ENCODE measurements at places on chromosomes 2 and 18. TPM values are rescaled to one million over a fixed set of nuclear protein-coding genes. Genes with fewer than 3 reads are reported as not detected.

The TUBA3E gene
- not detected for total RNA-seq

The KCNF1 gene
- total RNA-seq: not detected

The ABCG5 gene
- not detected for total RNA-seq

The C2orf15 gene
- total RNA-seq: 4.2 TPM

The CFAP65 gene
- total RNA-seq: not detected

The SCG2 gene
- total RNA-seq: not detected
